ENCODE measurements at places on chromosomes 4 and X.
A peak's percentile ranks its signal among the peaks of the same experiment; 100 is the strongest.

GRCh38 chrX:111095974-111096895, at the start of gene PAK3:
Gene PAK3, plus strand, starts transcription at chrX:111096191. Its CDS starts 26,913 bp downstream, at chrX:111123104.
- peak; percentile 67 for DNase-seq

DNA sequence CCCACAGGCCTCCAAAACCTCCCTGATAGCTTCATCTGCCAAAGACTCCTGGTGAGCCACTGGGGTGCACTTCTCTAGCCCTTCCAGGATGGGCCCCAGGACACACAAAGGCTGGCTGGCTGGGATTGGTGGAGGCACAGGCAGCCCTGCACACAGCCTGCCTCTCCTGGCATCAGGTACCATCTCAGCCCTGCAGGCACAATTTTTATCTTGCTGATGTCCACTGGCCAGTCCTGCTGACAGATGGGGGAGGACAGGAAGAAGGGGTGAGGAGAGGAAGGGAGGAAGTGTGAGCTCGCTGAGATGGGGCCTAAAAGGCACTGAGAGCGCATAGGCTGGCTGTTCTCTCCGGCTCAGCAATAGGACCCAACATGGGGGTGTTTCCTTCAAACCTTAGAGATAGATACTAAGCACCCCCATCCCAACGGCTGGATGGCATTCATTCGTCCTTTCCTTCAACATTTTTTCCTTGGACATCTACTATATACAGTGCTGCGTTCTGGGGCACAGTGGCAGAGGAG, 92.7 kb downstream of the PJA1 start:
- no peak for DNase-seq

GRCh38 chr4:93351846-93352245, 476.7 kb upstream of the ATOH1 start:
- DNase-seq = no peak

GRCh38 chrX:40094041-40094899, 3.5 kb downstream of the BCOR start:
- DNase-seq = no peak

- DNase-seq = no peak
Observed at GRCh38 chr4:38495446-38495845, 168.6 kb upstream of the KLF3 start.

- no peak for DNase-seq
Observed at GRCh38 chr4:1310031-1310795, 20.5 kb downstream of the MAEA start.

GRCh38 chr4:184856277-184856609, 30.5 kb upstream of the ACSL1 start:
- DNase-seq = no peak

DNA sequence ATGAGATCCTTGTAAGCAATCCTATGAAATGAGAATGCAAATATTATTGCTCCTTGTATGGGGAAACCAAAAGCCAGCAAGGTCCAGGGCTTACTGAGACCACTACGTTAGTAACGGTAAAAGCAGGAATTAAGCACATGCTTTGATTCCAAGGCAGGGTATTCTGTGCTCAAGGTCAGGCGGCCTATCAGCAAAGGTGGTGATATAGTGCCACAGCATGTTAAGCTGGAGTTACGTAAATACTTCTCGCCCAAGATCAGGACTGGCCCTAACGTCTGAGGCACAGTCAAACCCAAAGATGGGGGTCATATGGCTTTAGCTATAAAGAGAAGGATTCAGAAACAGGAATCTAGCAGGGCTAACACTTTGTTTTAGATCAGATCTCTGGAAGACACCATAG, 27.6 kb downstream of the SLC10A7 start:
- DNase-seq = no peak

DNA sequence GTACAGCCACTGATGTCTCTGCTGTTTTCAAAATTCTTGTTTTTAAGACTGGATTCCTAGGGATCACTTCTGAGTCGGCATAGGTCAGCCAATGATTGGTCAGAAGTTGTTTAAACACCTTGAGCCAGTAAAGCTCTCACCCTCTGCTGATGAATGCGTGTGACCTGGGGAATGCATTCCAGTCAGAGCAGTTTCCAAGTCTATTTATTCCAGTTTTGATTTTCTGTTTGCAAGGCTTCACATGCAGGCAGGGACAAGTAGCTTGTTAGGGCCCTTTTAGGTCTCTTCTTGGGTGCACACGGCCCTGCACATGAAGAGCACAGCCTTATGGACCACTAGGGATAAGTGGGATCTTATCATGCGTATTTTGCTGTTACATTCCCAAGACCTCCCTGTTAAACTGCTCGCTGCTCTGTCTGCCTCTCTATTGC, 47.0 kb downstream of the KLHL15 start:
- DNase-seq = no peak

- DNase-seq = no peak
Observed at GRCh38 chrX:12971282-12972003, 3.5 kb upstream of the TMSB4X start.

GRCh38 chrX:31353095-31353494, 281.3 kb upstream of the FTHL17 start:
- no peak for DNase-seq

GRCh38 chr4:87523307-87523706, 5.9 kb downstream of the SPARCL1 start:
- DNase-seq = no peak

DNA sequence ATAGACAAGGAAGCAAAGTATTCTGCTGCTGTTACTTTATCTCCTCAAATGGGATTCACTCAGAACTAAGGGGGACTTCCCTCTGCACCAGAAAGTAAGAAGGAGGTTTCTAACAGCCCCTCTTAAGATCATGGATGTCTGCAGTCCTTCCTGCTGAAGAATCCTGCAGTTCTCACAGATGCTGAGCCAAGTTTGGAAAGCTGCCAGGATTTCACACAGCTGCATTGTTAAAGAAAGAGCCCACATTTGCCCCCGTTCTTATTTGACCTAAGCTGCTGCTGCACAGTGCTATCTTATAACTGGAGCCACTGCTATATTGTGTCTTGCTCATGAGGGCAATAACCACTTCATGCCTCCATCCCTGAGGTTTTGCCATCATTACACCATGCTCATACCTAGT, 81.1 kb downstream of the FAAH2 start:
- DNase-seq = no peak

GRCh38 chr4:38163216-38164006, 203.2 kb downstream of the PTTG2 start:
- DNase-seq = no peak

DNA sequence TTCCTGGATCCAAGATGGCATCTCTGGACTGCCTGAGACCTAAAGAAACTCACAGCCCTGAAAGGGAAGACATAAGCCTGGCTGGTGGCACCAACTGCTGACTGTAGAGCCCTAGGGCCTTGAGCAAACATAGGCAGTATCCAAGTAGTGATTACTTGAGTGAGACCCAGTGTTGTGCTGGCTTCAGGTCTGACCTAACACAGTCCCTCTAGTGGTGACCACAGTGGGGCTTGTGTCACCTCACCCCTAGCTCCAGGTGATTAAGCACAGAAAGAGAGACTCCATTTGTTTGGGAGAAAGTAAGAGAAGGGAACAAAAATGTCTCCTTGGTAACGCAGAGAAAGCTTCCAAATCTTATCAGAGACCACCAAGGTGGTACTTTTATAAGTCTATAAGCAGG, 496.3 kb upstream of the HTR2C start:
- no peak for DNase-seq

DNA sequence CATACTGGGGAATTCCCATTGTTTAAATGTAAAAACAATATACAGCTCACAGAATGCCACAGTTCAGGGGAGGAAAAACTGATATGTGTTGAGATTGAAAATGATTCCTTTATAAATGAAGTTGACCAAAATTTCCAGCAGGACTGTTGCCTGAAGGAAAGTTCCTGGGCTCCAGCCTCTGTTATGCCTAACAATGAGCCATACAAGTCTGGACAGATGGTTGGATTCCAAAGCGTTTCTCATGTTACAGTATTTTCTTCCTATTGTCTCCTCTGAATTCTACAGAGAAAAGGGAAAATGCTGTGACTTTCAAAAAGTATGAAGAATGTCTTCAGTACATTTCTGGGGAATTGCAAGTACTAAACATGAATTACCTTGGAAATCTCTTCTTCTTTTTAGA, 73.3 kb downstream of the ALPK1 start:
- no peak for DNase-seq

- DNase-seq = no peak
Observed at GRCh38 chrX:136076942-136077341, 70.4 kb upstream of the FHL1 start.

DNA sequence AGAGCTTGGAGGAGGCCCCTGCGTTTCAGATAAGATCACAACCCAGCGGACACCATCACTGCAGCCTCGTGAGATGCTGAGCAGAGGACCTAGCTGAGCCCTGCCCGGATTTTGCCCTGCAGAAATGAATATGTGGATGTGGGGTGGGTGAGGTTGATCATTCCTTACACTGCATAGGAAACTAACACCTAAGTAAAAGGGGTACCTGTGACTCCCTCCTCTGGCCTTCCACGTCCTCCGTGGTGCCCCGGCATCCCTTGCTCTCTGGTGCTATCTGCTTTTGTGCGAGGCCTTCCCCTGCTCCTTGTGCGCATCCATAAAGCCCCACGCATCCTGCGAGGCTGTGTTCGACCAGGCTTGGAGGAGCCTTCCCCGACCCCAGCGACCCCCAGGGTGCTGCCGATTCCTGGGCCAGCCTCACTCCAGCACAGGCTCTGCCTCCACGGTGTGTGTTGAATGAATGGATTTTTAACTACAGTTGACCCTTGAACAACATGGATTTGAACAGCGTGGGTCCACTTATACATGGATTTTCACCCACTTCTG, 25.6 kb upstream of the GPR78 start:
- DNase-seq = no peak

GRCh38 chr4:119731146-119731742, 102.6 kb upstream of the PDE5A start:
- DNase-seq = no peak

GRCh38 chrX:83160096-83160495, 348.0 kb upstream of the POU3F4 start:
- no peak for DNase-seq

DNA sequence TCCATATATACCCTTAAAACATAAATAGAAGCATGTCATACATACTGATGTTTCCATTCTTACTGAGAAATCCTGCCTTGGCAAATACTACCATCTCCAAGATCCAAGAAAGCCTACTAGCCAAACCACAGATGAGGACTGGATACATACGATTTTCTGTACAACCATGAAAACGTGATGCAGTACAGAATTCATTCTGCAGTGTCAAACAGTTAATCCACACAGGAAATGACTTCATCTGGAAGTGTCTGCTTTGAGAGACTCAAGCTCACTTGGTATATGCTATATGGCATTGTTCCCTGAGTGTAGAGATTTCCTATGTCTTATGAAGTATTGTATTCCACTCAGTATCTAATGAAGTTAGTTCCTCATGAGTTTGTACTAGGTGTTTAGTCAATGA, 94.3 kb downstream of the CT47B1 start:
- no peak for DNase-seq

- no peak for DNase-seq
Observed at GRCh38 chr4:97432551-97432950, 710.7 kb downstream of the STPG2 start.

- DNase-seq = no peak
Observed at GRCh38 chr4:55794053-55794452, 25.5 kb upstream of the EXOC1L start.

GRCh38 chr4:105150503-105150902, 3.8 kb downstream of the TET2 start:
- DNase-seq = no peak

DNA sequence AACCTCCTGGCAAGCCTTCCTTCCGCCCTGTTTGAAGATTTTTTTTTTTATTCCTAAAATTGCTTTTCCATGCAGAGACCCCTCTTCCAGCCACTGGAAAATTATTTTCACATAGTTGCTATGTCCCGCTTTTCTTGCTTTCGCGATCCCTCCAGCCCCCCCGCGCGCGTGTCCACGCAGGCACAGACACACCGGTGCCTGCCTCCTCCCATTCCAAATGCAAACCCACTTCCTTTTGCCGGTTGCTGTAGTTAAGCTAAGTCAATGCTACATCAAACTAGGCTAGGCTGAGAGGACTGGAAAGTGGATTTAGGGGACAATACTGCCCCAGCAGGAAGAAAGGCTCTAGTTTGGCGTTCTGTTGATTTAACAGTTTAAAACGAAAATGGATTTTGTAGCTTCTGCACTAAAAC, 111.0 kb downstream of the DHX15 start:
- DNase-seq = peak; percentile 6

DNA sequence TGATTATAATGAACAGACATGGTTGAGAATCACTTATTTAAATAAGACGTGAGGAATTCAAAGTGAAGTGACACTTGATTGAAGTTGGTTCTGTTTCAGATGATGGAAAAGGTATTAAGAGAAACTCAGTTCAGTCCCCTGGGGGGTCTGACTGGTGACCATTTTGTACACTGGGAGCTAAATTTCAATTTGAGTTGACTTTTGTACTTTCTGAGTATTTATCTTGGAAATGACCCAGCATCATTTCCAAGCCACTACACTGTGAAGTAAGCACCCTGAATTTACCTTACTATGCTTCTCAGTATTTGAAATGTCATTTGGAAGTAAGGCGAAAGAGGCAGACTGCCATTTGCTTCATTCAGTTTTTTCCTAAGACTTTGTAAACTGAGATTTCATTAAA, 73.4 kb downstream of the CNOT6L start:
- no peak for DNase-seq

DNA sequence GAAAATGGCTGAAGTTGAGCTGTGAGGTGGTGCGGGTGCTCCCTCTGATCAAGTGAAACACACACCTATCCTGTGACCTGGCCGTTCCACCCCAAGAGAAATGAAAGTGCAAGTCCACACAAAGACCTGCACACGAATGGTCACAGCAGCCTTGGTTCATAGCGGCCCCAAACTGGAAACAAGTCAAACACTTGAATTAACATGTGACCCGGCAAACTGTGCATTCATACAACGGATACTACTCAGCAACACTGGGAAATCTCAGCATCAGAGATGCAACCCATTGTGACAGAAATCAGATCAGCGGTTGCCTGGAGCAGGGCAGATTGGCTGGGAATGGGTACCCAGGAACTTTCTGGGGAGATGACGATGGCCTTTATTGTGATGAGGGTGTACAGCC, 7.6 kb downstream of the G6PD start:
- no peak for DNase-seq

GRCh38 chr4:21901831-21902230, 46.7 kb downstream of the KCNIP4 start:
- DNase-seq = no peak

GRCh38 chrX:154717824-154718223, 33.1 kb downstream of the GAB3 start:
- DNase-seq = peak; percentile 31

- no peak for DNase-seq
Observed at GRCh38 chrX:5595570-5595969, 633.1 kb downstream of the NLGN4X start.

DNA sequence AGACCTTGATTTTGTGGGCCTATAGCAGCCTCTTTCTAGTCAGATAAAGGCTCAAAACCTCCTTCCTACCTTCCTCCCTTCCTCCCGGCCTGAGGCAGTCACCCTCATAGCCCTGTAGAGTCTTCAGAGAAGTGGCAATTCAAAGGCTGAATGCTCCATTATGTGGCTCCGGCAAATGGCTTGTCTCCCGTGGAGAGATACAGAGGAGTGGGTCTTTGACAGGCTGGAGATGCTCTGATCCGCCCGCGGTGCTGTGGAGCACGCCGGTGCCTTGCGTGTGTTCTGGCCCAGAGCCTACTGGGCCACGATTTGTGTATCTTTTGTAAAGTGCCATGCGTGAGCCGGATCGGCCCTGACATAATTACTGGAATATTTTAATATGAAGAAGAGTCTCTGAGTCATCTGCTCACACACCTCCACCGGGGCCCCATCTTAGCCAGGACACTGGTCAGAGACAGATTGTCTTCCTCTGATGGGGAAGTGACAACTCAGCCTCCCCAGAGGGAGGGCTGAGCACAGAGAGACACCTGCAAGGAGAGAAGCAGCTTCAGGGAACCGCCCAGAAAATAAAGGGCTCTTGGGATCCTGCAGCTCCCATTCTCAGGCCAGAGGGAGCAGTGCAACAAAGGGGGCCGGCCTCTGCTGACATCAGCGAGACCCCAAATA, 88.7 kb downstream of the DCTD start:
- no peak for DNase-seq

All from DMS 273 treated with DMSO at 0.1 percent for 48 hours (cell line).